Activated CD8-positive, alpha-beta memory T cell treated with anti-CD3 and anti-CD28 coated beads, Interleukin-2, amount 10 ng/mL, durations not matched to agents 7 days and 5 days (primary cell): ENCODE measurements at places on chromosomes 13 and 19.

DNA sequence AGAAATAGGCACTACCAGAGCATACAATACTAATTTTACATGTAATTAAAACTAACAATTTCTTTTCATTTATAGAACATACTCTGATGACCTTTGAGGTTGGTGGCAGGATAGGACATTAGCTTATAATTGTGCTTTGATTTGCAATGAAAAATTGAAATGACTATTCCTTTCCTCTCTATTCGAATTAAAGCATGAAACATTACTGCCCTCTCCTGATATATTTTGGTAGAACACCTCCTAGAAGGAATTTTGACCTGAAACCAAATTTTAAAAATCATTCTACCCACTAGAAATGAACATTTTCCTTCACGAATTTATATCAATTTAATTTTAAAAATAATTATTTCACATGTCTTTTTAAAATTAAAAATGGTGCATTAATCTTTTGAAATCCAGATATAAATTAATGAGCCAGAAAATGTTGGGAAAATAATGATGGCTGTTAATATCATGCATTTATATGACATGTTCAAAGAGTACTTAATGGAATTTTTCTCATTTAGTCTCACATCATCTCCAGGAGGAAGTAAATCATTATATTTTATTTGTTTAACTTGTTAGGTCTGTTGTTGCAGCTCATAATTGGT, 556.3 kb upstream of the ARGLU1 start:
- no peak for DNase-seq

- DNase-seq, result peak; percentile 86
Observed at GRCh38 chr19:51123381-51123800, 1.3 kb upstream of the SIGLEC9 start.

DNA sequence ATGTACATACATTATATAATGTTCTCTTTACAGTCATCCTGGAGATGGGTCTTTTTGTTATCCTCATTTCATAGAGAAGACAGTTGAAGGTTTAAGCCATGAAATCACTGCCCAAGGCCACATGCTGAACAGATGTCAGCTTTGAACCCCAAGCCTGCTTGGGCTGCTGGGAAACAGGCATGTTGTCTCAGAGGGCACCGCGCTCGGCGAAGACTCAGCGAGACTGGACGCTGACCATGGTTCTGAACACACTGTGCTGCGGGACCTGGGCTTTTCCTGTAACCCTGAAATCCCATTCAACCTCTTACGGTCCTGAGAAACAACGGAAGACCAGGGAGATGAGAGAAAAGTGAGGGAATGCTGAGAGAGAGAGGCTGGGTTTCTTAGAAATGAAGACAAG, 27.3 kb downstream of the LRFN3 start:
- DNase-seq, result peak; percentile 63

DNA sequence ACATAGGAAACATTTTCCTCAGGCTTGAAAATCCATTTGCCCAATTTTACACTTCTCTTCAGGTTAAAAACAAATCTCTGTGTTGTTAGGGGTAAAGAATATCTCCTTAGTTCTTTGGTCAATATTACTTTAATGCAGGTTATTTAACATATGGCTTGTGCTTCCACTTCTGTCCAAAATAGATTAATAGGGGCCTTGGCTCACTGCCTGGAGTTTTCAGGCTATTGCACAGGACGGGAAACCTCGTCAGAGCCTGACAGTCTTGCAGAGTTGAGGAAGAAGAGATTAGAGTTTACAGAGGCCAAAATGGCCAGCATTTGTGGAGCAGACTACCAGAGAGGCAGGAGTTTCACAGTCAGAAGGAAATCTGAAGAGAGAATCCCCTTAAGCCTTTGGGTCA, 863.9 kb upstream of the GPC6 start:
- DNase-seq, result no peak

GRCh38 chr19:30806311-30806710, 434.1 kb downstream of the ZNF536 start:
- DNase-seq, result no peak
